ENCODE measurements at places on chromosomes 1 and 21.
A peak's percentile ranks its signal among the peaks of the same experiment; 100 is the strongest.

- peak; percentile 45 for DNase-seq
Measured at GRCh38 chr1:34786521-34787325, 5.7 kb downstream of the GJB3 start.

DNA sequence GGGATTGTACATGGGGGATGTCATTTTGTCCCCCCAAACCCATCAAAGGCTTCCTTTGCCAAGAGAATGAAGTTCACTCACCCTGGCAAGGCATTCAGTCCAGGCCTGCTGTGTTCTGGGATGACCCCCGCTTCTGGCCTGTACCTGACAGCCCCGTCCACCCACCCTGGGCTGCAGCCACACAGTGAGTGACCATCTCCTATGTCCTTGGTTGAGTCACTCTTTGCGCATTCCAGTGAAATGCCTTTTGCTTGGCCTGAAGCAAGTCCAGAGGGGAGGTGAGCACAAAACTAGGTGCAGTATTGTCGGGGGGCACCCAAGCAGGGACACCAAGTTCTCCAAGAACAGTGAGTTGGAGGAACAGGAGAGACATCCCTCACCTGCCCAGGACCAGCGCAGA, 10.2 kb downstream of the TMPRSS3 start:
- no peak for DNase-seq

- no peak for DNase-seq
Measured at GRCh38 chr1:227391211-227391610, 72.9 kb upstream of the CDC42BPA start.

- no peak for DNase-seq
Measured at GRCh38 chr1:20107796-20108195, 11.5 kb downstream of the PLA2G2D start.

DNA sequence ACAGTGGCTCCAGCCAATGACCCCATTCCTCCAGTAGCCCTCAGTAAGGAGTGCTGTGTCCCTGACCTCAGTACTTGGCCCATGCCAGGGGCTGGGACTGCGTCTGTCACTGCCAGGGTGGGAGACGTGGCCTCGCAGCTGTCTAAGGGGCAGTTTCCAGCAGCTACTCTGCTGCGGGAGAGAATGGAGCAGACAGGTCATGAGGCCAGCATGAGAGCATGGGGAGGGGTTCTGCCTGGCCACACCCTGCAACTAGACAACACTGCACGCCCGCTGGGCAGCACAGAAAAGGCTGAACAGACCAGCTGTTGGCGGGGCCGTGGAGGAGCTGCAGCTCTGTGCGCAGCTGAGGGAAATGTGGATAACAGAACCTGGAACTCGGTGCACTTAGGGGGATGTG, 91.6 kb upstream of the COL6A1 start:
- no peak for DNase-seq

DNA sequence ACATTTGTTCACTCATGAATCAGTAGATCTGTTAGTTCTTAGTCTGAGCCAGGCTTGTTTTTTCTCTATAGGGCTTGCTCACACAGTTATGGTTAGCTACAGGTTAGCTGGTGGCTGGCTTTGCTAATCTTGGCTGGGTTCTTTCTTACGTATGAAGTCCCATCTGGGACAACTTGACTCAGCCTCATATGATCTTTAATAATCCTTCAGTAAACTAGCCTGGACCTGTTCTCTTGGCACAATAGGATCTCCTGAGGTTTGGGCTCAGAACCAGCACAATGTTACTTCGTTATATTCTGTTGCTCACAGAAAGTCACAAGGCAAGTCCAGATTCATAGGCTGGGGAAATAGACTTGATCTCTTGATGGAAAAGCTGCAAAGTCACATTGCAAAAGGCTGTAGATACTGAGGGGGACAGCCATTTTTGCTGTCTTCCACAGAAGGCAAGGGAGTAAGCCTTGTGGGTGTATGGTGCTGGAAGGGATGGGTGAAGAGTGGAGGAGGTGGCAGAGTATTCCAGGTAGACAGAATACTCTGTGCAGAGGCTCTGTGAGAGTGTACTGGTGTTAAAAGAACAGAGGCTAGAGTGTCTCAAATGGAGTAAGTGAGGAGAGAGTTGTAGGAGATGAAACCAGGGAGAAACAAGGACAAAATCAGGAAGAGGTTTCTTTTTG, 24.4 kb downstream of the EFCAB7 start:
- DNase-seq: no peak

DNA sequence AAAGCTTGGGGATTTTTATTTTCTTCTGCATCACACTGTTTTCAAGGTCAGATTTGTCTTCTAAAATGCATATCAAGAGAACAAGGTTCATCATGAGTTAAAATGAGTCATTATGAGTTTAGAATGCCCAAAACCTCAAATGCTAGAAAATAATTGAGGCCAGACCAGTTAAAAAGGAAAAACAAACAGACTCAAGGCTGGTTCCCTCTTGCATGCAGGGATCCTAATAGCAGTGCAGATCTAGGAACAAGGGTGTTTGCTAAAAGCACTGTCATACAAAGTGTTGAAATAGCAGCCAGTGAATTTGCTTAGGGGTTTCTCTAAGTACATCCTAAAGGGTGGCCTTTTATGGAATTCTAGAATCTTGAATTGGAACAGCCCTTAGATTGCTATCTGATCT, 15.3 kb downstream of the BEND5 start:
- no peak for DNase-seq

GRCh38 chr1:185271921-185272320, 45.1 kb downstream of the IVNS1ABP start:
- DNase-seq: no peak

- DNase-seq: no peak
Measured at GRCh38 chr1:164660412-164660772, 101.4 kb downstream of the PBX1 start.

DNA sequence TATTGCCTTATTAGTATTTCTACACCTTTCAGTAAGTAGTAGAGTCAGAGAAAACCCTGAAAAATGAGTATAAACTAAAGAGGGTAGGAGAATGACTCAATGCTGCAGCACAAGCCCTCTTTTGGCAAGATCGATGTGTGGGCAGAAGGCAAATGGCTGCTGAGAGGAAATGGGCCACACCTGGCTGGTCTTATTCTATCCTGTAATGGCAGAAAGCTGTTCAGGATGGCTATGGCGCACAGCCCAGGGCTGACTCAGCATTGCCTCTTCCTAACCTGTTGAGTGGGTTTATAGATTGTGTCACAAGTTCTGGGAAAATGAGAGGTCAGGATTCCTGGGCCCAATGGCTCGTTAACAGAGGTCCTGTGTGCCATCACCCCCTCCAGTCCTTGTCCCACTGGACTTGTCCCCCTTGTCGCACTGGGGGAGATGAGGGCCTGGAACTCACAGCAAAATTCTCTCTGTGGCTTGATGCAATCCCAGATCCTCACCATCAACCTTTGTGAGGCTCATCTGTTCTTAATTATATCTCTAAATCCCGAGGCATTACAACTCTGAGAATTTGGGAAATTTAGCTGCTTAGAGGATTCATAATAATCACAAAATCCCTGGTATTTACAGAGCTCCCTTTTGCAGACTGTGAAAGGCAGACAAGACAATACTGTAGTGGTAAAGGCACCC, 13.2 kb downstream of the HMGB4 start:
- DNase-seq: no peak

GRCh38 chr1:182087719-182088350, 26.3 kb upstream of the ZNF648 start:
- DNase-seq: no peak

DNA sequence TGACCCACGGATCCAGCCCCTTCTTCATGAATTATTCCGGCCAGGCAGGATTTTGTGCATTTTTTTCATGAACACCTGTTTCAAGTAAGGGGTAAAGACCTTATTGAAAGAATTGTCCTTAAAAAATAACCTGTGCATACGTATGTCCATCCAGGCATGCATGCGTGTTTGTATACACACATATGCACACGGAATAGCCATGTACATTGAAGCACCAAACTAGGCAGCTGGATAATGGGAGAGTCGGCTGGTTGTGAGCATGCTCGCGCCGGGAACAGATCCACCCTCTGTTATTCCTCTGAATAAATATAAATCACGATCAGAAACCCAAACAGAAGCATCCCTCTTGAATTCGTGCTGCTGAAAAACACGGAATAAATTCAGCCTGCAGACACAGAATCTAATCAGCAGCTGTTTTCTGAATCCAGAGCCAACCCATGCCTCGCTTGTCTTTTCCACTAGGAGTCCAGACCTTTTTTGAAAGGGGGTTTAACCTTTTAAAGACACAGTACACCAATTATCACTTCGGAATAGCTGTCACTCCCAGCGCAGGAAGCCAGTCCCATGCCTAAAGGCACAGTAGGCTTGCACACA, at the start of gene HIVEP3:
TSS of gene HIVEP3 (minus strand) at position 473 of the 594 bp plus-strand sequence.
- DNase-seq: peak; percentile 48

DNA sequence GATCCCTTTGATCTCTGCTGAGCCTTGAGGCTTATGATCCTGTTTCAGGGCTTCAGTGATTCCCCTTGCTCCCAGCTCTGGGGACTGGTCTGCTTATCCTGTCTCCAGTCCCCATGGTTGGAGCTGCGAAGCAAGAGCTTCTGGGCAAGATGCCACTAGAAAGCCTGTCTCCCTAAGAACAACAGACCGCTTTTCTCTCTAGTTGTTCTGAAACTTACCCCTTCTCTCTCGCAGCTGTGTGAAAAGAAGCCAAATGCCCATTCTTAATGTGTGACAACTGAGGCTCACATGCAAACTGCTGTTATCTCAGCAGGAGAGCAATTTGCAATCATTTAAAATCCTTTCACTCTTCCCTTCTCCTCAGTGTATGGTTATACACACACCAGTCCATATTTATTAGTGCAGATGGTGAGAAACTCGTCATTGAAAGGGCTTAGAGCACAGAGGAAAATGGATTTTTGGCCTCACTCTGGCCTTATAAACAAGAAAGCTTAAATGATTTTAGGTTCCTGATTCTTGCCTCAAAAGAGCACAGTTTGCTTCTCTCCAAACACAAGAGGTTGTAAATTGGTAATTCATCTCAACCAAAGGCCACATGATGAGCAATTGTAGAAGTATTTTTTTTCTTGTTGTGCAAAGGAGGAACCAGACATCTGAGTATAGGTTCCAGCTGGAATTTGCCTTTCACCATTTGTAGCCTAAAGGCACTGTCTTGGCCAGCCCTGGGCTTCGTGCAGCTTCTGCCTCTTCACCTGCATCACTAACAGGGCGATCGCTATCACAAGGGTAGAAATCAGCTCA, 179.2 kb upstream of the LMO4 start:
- DNase-seq: peak; percentile 8

DNA sequence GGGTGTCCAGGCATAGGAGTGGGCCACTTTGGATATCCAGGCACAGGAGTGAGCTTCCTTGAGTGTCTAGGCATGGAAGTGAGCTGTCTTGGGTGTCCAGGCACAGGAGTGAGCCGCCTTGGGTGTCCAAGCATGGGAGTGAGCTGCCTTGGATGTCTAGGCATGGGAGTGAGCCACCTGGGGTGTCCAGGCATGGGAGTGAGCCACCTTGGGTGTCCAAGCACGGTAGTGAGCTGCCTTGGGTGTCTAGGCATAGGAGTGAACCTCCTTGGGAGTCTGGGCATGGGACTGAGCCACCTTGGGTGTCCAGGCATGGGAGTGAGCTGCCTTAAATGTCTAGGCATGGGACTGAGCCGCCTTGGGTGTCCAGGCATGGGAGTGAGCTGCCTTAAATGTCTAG, 146.3 kb downstream of the C1orf94 start:
- no peak for DNase-seq

GRCh38 chr1:217253985-217254384, 376.9 kb downstream of the GPATCH2 start:
- no peak for DNase-seq

DNA sequence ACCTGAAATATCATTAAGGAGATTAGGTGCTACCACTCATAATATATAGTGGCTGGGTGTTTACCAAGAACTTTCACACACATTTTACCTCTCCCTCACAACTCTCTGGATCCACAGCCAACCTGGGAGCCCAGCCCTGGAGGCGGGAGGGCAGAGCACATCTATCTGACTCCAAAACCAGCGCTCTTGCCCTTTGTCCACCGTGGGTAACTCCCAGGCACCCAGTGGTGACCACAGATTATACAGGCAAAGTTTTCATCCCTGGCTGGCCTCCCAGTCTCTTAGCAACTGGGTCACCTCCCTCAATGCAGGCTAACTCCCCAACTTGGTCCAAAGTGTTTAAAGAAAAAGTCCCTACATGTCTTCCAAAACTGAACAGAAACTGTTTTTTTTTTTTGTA, 2.4 kb downstream of the PAQR7 start:
- DNase-seq: no peak

DNA sequence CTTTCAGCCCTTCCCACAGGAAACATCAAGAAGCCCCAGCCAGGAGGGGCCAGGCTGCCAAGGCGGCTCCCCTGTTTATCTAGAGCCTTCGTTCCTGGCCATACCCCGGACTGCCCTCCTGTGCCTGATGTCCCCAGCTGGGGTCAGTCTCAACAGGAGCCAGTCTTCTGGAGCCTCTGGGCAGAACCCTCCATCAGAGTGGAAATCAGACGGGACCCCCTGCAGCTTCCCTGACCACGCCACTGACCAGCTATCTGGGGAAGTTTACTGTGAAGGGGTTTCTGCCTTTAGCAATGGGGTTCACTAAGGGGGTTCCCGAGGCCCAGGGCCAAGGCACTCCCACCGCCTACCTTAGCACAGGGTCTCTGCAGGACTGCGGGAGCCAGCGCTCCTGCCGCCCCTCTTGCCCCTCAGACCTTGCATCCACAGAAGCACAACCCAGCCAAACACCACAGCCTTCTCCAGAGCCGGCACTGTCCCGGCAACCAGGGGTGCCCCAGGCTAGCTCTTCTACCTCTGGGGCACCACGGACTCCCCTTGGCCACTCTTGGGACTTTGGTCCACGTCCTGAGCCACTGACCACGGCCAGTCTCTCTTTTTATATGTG, 3.5 kb upstream of the MTFR1L start:
- DNase-seq: no peak

- DNase-seq: no peak
Measured at GRCh38 chr21:46124083-46124925, 26.4 kb downstream of the COL6A2 start.

DNA sequence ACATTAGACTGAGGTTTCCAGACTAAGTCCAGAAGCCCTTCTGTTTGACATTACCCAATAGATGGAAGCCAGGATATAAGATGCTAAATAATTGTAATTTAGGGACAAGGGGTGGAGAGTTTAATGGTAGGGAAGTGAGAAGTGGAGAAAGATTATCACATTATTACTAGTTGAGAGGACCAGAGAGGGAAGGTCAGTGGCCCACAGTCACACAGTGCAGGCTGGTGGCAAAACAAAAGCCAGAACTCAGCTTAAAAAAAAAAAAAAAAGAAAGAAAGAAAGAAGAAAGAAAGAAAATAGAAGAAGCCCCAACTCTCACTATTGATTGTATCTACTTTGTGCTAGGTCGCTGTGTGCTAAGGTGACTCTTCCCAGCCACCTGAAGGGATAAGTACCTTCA, 41.6 kb upstream of the WNT4 start:
- DNase-seq: no peak

Data from NCI-H1930 (cell line).